ENCODE measurements at places on chromosomes 5 and 9.

- DNase-seq, result no peak
Measured at GRCh38 chr5:107538331-107538730, 132.4 kb downstream of the EFNA5 start.

GRCh38 chr9:136771907-136772415 lies 7.6 kb upstream of the LCN15 start:
- DNase-seq, result no peak

- no peak for DNase-seq
Measured at GRCh38 chr5:158389786-158390185, 530.8 kb upstream of the CLINT1 start.

- DNase-seq, result no peak
Measured at GRCh38 chr9:98995971-98996504, 52.3 kb downstream of the COL15A1 start.

GRCh38 chr5:79436821-79437220 lies 77.1 kb downstream of the HOMER1 start:
- no peak for DNase-seq

- no peak for DNase-seq
Measured at GRCh38 chr5:15571618-15572017, 71.6 kb downstream of the FBXL7 start.

GRCh38 chr5:157233515-157233914 lies 32.4 kb upstream of the CYFIP2 start:
- DNase-seq, result no peak

- DNase-seq, result no peak
Measured at GRCh38 chr5:19902316-19902934, 85.6 kb downstream of the CDH18 start.

GRCh38 chr5:81230416-81230815 lies 2.7 kb upstream of the CKMT2 start:
- DNase-seq, result no peak

GRCh38 chr5:138454121-138454520 lies 11.2 kb upstream of the EGR1 start:
- DNase-seq, result no peak

DNA sequence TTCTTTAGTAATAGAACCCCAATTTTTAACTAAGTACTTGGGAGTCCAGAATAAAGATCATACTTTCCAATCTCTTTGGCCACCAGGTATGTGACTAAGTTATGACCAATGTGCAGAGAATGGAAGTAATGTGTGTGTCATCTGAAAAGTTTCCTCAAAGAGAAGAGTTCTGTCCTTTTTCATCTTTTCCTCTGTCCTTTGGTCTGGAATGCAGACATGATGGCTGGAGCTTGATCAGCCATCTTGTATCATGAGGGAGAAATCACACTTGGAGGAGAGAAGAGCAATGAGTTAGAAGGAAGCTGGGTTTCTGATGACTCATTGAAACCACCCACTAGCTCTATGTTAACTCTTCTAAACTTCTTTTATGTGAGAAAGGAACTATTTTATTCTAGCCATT lies 5.5 kb upstream of the CPEB4 start:
- DNase-seq, result no peak

DNA sequence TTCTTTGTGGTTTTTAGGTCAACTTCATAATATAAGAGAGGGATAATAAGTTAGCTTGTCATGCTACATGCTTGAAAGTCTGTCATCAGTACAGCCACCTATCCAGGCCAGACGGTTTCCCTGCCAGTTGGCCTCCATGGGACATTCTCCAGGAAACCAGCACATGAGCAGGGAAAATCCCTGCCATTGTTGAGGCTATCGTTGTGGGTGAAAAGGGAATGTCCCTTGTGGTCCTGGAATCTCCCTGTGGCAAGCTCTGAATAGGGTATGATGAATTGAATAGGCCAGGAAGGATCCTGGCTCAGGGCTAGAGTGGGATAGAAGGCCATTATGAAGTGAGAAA lies 12.3 kb downstream of the F2RL1 start:
- no peak for DNase-seq

GRCh38 chr9:137638680-137639079 lies 19.9 kb downstream of the EHMT1 start:
- DNase-seq, result no peak

GRCh38 chr9:35538361-35539234 lies 48.7 kb downstream of the RUSC2 start:
- DNase-seq, result no peak

- no peak for DNase-seq
Measured at GRCh38 chr5:112594095-112594850, 143.4 kb upstream of the APC start.

DNA sequence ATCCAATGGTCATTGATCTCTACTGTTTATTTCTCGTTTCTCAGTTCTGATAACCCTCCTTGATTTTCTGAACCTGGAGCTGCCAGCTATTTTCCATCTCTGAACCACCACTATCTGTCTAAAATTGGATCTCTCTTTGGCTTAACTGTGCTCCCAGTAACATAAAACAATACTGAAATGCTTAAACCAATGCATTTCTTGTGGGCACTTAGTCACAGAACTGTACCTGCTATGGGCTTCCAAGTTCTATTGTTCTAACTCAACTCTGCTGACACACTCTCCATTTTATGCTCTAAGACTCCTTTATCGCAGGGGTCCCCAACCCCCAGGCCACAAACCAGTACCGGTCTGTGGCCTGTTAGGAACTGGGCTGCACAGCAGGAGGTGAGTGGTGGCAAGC lies 120.6 kb downstream of the LHFPL2 start:
- no peak for DNase-seq

GRCh38 chr9:89477811-89478630 lies 19.9 kb downstream of the SEMA4D start:
- DNase-seq, result no peak

DNA sequence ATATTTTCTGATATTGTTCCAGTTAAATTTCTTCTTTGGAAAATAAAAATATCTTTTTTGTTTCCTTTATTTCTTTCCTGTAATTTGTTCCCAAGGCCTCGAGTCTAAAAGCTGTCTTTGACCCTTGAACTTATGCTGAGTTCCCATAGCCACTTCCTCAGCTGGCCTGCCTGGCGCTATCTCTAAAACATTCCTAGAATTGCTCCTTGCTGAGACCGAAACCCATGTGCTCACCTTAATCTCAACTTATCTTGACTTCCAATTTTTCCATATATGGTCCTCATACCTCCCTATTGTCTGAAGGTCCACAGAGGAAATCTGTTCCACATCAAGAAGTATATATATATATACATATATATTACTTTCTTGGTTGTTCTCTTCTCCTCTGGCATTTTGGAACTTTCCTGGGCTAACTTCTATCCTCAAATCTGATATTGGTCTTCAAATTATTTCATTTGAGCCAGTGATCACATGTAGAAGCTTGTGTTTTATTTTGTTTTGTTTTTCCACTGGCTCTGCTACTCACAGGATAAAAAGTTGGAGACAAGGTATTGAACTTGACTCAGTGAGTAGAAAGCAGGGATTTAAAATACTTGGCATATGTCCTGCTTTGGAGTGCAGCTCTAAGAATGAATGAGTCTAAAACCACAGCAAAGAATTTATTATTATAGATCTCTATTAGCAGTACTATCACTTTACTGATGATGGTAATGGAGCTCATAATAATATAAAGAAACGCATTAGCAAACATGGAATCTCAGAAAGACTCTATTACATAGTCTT lies 45.2 kb downstream of the ENC1 start:
- DNase-seq, result no peak

DNA sequence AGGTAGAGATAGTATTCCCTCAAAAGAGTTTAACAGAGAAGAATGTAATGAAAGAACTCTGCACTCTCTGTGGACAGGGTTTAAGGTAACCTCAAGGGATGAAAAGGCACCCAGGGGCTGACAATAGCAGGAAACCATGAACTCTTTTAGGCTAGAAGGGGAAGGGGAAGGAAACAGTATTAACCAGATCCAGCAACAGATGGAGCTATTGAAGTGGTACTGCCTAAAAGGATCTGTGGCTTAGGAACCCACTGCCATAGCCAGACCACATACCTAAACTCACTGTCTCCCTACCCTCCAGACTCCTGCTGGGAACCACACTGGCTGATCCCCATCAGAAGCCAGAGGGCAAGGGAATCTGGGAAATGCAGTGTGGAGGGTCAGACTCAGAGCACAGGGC lies 35.5 kb downstream of the PLGRKT start:
- no peak for DNase-seq

GRCh38 chr5:94425396-94425795 lies 193.0 kb downstream of the KIAA0825 start:
- no peak for DNase-seq

DNA sequence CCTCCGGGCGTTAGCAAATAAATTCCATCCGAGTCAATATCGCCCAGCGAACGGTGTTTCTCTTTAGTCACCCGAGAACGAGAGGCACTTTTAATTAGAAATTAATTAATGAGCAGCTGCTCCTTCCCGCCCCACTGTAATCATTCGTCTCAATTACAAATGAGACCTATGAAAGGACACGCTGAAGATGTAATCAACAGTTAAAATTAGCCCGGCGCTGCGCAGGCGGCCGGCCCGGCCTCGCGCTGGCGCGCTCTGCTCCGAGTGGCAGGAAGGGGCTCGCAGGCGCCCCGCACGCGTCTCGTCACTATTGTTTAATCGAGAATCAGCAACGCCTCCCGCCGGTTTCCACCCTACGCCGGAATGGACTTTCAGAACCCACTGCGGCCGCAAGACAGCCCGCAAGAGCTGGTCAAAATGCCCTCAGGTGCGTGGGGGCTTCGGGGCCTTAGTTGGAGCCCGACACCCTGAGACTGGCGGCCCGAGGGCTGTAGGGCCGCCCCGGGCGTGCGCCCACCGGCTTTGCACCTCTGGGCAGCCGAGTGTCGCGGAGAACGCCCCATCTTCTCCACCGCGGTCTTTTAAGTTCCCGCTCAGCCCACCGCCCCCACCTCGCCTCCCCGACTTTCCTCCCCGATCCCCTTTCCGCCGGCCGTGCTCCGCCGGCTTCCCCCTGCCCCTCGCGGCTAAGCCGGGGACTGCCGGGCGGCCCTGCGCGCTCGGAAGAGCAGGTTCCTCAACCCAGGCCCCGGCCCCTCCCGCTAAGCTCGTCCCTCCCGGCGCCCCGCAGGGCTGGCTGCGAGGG lies 597 bp upstream of the IRX4 start:
- DNase-seq, result no peak

DNA sequence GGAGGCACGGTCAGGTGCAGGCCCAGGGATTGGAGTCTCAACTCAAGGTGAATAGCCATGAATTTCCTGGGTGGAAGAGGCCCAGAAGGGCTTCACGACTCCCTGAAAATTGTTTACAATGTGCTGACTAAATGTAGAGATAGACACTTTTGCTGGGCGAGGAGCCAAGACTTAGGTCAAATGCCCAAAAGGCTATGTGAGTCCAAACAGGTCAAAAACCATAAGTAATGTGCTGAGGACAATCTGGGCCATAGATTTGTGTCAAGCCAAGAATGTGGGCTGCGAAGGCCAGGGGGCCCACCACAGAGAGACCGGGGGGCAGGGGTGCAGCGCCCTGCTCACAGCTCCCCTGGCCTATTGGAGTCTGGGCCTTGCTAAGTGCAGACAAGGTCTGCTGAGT lies 197.8 kb downstream of the HSPA4 start:
- DNase-seq, result no peak

DNA sequence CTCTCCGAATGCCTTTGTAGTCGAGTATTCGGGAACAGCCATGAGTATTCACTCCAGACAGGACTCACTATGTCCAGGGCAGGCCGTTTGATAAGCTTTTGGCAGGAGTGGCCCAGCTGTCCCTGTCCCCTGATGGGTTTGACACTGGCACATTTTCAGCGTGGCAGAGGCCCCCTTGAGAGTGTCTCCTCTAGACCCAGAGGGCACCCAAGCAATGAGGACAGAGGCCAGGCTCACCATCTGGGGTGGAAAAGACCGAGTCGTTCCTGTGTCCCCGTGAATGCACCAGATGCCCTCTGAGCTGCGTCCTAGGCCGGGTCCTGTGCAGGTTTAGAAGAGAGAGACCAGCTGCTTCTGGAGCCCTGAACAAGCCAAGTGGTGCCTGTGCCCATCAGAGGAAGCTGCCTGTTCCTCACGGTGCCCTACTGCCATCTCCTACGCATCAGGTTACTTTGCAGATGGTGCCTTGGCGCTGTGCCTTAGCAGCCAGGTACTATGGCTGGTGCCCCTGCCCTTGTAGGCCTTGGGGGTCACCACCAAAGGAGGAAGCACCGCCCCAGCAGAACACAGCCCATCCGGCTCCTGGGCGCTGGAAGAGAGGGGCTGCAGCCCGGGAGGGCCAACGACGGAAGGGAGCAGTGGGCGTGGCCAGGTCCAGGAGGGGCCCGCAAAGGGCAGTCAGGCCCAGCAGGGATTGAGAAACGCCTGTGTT lies 42.4 kb downstream of the LRSAM1 start:
- DNase-seq, result no peak

- DNase-seq, result no peak
Measured at GRCh38 chr5:88438006-88438405, 169.4 kb upstream of the TMEM161B start.

DNA sequence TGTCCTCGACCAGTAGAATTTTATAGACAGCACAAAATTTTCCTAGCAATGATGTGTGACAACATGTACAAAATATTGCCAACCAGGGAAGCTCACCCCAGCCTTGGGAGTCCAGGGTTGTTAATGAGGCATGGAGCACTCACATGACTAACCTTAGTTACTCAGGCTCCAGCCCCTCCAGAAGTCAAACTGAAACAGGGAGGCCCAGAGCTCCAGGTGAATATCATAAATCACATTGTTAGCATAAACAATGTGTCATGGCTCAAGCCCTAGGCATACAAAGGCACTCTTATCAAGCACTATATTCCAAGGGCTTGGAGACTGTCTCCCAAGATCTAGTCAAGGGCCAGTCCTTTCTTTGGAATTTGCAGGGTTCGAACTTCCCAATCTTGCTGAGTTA lies 44.4 kb downstream of the TNFAIP8 start:
- DNase-seq, result no peak

DNA sequence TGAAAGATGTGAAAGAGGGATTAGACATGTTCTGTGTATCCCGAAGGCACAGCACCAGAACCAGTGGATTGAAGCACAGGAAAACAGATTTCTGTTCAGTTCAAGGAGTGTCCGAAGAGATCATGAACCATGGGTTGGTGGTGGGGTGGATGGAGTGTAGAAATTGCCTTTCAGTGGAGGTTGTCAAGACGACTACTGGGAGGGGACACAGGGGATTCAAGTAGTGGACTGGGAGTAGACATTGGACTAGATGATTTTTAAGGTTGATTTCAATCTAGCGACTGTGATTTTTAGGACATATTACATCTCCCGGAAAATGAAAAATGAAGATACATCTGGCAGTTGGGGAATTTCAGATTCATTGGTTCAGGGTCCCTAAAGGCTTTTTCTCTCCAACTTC lies 35.9 kb upstream of the TNFAIP8 start:
- DNase-seq, result no peak

- no peak for DNase-seq
Measured at GRCh38 chr5:68047035-68047434, 168.5 kb upstream of the PIK3R1 start.

DNA sequence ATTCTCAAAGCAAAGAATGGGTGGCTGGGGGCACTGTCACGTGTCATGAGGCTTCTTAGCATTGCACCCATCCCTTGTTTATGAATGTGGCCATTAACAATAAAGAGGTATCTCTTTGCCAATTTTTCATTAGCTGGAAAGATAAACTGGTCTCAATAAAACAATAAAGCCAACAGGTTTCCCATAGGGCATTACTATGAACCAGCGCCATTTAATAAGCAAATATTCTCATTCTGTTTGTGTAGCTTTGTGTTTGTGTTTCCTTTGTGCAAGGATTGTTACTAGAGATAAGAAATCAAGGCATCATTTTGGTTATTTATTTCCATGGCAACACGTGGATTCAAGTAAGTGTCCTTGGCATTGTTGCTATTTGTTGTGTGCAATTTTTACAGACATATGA lies 37.6 kb upstream of the CAST start:
- no peak for DNase-seq
